Caudate nucleus (tissue), 63 donors: ENCODE measurements at places on chromosomes 7 and 10.

DNA sequence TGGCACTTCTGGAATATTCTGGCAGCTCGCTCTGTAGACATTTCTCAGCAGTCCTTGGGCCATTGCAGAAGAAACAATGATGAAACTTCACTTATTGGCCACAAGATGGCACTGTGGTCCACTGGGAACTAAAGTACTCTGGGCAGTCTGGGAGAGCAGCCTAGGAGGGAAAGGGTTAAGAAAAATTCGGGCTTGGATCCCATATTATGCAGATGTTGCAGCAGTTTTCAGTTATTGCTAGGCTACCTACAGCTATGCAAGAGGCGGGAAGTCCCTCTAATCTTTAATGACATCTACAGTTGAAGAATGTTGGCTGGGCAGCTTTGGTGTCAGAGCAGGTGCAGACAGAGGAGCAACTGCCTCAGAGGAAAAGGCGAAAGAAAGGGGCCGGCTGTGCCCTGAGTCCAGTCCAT, 201.7 kb upstream of the PRSS58 start:
- no peak for DNase-seq

GRCh38 chr10:73950155-73950948, 39.4 kb downstream of the PLAU start:
- DNase-seq = no peak

DNA sequence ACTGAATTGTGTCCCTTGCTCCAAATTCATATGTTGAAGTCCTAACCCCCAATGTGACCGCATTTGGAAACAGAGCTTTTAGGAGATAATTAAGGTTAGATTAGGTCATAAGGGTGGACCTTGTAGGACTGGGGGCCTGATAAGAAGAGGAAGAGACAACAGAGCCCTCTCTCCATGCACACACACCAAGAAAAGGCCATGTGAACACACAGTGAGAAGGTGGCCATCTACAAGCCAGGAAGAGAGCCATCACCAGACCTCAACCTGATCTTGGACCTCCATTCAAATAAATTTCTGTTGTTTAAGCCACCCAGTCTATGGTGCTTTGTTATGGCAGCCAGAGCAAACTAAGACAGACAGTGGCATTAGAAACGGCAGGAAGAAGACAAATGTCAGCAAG, 12.5 kb upstream of the PRKAR2B start:
- DNase-seq = no peak

DNA sequence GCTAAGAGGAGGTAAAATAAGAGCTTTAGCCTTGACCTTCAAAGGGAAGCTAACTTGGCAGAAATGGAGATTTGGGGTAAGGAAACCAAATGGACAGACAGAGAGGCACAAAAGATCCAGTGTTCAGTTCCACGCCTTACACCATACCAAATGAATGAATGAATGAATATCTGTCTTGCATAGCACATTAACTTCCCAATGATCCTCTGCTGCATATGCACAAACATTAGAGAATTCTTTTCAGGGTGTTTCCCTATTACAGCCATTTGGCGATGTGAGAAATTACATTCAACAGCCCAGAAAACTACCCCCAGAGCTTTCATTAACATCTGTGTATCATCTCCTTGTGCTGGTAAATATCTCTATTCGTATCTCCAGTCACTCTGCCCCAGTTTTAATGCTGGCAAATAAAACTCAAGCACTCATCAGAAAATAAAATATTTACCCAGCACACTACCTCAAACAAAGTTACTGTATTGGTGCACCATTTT, 1056.2 kb downstream of the SORCS3 start:
- no peak for DNase-seq

DNA sequence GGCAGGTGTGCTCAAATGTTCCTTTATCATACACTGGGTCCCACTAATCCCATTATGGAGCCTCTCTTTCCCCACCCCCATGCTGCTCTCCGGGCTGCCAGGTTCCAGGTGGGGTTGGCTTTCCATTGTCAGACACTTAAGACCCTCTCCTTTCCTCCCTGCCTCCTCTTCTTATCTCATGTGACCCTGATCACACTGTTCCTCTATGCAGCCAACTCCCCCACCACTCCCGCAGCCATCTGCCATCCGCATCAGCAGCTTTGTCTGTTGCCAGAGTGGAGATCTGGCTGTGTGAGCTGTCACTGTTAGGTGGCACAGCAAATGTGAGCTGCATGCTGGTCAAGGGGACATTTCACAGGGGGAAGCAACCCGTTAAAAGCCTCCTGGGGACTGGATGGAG, 391.4 kb downstream of the TNS3 start:
- DNase-seq = no peak

DNA sequence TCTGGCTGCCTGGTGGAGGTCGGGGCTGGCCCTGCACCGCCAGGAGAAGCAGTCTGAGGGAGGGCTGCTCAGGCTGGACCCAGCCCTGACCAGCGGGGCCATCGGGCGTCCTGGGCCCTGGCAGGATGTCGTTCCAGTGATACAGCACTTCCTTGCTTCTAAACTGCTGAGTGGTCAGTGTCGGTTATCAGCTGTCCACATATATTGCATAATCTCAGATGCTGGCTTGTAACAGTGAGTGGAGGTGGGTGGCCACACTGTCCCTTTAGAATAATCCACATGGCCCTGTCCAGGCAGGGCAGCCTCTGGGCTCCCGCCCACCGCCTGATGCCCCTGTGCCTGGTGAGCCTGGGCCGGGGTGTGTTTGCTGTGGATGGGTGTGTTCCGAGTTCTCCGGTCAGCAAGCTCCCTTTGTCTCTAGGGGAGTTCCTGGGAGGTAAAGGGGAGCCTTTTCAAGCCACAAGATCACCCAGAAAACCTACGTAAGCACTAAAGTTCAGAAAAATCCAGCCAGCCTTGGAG, 86.1 kb downstream of the LHPP start:
- DNase-seq = no peak

GRCh38 chr7:148192491-148192890, 398.1 kb upstream of the C7orf33 start:
- no peak for DNase-seq

GRCh38 chr7:18541181-18541870, 45.8 kb downstream of the HDAC9 start:
- DNase-seq = peak; percentile 2

DNA sequence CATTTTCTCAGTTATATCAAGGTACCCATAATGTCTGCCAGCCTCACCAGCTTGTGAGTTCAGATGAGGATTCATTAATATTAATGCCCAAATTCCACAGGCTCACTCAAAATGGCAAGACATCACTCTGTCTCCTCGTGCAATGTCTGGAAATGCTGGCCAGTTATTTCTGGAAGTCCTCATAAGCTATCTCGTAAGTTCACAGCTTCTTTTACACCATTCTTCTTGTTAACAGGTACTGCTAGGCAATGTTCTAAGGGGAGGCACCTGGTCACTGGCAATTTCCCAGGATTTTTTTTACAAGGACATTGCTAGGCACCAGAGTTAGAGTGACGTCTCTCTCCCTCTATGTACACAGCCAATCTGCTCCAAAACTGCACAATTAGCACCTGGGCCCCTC, 80.2 kb upstream of the SEMA3C start:
- no peak for DNase-seq

DNA sequence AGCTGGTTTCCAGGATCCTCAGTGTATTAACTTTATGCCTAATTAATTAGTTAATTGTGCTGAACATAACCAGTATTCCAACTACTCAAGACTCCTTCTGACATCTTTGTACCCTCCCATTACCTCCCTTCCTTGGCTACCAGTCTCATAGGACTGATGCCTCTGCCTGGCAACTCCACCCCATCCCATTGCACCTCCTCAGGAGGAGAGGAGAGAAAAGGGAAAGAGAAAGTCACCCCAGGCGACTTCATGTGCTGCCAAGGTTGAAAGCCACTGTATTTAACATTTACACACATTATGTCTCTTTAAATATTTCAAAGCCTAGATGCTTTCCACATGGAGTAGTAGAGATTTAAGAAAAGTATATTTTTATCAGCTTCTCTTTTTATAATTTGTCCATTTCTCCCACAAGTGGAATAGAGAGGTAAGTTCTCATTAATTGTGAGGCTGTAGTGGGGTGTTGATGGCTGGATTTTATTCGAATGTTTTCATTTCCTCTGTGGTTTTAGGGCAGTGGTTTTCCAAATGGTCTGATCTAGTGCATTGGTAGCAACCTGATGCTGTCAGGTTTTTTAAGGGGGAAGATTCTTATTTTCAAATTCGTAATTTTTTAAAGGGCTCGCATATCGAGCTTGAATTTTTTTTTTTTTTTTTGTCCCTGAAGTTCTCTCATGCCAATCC, 148.0 kb downstream of the BICC1 start:
- DNase-seq = no peak

DNA sequence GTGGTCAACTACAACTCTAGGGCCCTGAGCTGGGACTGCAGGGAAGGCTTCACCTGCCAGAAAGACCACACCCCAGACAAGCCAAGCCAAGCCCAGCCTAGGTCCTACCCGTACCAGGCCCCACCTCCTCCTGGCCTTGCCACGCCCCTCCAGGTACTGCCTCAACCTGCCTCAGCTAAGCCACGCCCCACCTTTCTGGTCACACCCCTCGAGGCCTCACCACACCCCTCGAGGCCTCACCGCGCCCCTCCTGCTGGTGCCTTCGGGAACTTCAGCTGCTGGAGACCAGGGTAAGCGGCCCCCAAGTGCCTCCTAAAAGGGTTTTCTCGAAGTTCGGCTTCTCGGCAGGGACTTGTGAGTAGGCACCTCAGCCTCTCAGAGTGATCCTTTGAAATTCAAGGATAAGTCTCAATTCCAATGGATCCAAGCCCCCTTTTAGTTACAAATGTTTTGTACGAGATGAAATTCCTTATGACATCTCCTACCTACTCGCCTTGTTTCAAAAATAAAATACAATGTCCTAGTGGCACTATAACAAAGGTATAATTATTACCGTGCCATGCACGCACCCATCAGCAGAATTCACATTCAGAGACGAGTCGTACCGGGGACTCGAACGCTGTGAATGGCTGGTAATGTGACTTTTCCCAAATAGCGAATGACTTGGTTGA, 171.2 kb downstream of the ARHGAP21 start:
- DNase-seq = no peak

DNA sequence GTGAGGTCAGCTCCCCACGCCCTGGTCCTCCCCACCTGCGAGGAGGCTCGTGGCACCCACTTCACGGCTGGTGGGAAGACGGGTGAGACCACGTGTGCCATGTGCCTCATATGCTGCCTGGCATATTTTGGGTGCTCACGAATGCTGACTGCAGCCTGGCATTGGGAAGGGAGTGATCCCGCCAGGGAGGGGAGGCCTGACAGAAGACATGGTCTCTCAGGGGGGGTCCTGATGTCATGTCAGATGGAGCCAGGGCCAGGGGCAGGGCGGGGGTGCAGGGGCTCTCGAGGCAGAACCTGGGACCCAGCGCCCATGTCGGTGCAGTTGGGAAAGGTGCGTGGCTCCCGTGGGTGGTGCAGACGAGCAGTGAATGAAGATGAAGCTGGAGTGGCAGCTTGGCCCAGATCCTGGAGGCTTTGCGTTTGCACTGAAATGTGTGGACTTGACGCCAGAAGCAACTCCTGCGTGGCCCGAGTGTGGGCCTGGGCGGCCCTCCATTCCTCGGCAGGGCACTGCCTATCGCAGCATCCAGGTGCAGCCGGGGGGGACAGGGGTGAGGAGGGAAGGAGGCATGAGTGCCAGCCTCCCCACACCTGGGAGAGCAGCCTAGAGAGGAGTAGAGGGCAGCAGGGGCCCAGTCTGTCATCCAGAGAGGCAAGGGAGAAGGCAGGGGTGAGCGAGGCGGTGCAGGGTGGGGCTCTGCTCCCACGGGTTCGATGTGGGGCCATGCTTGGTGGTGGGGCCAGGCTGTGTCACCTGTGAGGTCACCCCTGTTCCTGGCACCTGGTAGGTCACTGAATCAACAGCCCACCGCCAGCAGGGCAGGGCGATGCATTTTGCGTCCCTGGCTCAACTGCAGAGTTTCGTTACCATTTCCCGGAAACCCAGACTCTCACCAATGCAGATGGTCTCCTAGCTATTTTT, 385.6 kb downstream of the DNAJB6 start:
- no peak for DNase-seq

DNA sequence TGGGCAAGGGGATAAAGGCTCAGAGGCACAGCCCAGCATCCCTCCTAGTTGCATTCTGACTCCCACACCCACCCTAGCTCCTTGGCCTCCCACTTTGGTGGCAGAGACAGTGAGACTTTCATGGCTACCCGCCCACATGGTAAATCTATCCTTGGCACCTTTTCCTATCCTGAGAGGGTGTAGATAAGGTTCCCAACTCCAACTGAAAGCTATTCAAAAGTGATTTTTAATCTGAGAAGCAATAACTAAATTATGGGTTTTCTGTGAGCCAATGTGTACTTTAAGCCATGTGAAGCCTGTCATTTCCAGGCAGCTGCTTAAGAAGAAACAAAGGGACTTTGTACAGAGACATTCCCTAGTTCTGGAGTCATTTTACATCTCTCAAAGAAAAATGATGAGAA, 9.1 kb downstream of the LAMB1 start:
- DNase-seq = no peak

GRCh38 chr10:13317474-13317873, 17.6 kb upstream of the PHYH start:
- no peak for DNase-seq

GRCh38 chr7:51289623-51290303, 26.8 kb downstream of the COBL start:
- no peak for DNase-seq

- DNase-seq = no peak
These were observed 2.5 kb downstream of the AIMP2 start for GRCh38 chr7:6011541-6011940.

DNA sequence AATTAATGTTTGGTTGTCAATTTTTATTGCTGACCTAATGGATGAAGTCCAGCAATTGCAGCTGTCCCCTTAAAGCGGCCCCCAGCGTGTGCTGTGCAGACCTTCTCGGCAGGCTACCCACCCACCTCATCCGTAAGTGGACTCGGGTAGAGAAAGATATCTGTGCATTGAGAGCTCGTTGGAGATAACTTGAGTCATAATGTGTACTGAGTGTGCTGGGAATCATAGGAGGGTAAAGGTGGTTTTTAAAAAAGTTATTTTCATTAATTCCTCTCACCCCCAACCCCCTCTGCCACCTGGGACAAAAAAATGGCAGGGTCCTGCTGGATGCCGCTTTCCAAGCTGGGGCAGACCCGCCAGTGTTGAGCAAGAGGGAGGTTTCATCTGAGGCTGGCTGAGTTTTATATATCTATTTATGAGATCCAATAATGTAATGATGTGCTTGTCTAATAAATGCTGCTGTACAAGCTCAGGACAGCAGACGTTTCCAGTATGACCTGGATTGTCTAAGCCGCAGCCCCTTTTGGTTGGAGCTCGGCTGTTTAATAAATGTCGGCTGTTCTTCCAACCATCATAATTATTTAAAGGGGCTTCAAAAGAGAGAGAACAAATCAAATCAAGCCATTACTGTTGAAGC, 119.1 kb downstream of the NKX6-2 start:
- DNase-seq = no peak

DNA sequence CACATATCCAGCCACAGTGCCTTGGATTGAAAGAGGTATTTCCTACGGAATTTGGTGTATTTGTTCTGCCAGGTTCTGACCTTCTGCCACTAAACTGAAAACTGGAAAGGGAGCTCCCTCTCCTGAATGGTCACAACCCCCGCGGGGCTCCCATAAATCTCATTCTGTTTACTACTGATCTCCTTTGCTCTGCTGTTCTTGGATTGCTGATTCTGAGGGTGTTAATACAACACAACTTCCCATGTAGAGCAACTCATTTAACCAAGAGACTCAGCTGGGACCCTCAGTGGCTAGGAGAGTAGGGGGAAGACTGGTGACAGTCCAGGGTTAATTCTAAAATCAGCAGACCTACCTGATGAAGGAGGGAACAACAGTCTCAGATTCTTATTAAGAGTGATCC, 662.9 kb downstream of the INHBA start:
- no peak for DNase-seq
